ENCODE measurements at places on chromosomes 4 and X.

- no peak for DNase-seq
These were observed 204.9 kb downstream of the GBA3 start for GRCh38 chr4:22897520-22898108.

DNA sequence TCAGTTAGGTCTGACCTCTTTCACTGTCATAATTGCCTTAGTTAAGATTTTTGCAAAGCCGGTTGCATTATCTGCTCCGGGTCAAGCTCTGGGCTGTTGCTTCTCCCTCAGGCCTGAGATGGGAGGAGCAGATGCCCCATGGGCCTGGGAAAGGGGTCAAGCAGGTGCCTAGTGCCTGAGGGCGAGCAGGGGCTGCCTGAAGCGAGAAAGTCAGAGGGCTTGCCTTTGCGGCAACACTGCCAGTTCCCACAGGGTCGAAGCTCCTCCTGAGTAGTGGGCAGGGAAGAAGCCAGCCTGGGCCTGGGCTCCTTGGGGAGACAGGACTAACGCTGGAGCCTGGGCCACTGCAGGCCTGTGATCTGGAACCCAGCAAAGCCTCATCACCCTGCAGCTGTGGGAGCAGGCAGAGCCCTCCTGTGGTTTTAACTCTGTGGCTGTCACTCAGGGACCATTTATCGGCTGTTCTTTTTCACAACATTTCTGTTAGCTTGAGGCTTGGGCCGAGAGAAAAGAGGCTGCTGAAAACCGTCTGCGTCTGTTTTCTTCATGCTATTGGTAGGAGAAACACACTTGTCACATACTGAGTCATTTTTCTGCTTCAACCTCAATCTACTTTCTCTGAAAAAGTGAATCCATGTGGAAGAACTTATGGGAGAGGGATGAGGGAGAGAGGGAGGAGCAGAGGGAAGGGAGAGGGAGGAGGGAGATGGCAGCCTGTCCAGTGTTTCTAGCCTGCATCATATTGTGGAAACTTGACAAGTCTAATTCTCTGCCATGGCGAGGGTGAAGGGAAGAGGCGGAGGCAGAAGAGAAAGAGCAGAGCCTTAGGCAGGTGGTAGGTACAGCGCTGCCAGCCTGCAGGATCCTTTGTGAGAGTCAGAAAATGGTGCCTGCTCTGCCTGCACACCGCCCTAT, 68.4 kb downstream of the RHOH start:
- DNase-seq: no peak

DNA sequence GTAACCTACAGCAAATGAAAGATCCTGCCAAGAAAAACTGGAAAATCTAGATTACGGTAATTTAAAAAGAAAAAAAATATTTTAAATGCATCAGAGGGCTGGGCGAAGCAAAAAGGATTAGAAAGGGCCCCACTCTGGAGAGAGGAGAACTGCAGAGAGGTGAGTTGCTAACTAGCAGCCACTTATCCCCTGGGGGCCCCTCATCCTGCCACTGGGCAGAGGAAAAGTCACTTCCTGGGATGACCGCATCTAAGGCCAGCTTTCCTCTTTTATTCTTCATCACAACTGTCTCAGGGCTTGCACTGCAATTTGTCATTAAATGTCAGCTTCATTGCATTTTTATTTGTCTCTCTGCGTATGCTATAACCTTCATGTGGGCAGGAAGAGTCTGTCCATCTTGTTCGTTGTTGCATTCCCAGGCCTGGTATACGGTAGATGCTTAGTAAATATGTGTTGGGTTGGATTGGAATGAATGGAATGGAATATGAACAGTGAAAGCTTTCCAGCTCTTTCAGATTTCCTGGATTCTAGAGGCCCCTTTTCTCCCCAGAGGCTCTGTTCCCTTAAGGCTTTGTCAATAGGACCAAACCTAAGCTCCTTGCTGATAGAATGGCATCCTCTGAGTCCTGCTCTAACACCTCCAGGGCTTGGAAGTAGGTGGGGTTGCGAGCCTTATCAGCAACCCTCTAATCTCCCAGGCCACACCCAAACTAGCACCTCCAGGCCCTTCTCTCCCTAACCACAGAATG, 58.9 kb downstream of the TLR10 start:
- no peak for DNase-seq

- DNase-seq: no peak
These were observed 662 bp downstream of the SLAIN2 start for GRCh38 chr4:48341776-48342605.

DNA sequence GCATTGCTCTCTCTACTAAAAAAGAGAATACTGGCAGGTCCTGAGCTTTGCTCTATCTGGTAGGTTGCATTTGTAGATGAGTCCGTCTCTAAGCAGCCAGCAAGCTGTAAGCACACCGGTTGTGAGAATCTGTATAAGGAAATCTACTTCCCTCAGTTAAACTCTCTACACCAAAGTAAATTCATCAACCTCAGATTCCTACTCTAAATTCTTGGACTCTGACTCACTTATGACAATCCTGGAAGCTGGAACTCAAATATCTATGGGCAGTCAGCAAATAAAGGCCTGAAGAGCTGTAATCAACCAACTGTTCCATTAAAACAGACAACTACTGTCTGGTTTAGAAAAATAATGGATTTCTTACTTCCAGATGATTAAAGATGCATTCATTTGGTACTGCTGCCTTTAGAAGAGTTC, 37.9 kb downstream of the FAT1 start:
- DNase-seq: no peak

- DNase-seq: no peak
These were observed 363.6 kb upstream of the FAM241A start for GRCh38 chr4:111781611-111782010.

GRCh38 chr4:26171941-26172340, 148.9 kb upstream of the RBPJ start:
- no peak for DNase-seq

DNA sequence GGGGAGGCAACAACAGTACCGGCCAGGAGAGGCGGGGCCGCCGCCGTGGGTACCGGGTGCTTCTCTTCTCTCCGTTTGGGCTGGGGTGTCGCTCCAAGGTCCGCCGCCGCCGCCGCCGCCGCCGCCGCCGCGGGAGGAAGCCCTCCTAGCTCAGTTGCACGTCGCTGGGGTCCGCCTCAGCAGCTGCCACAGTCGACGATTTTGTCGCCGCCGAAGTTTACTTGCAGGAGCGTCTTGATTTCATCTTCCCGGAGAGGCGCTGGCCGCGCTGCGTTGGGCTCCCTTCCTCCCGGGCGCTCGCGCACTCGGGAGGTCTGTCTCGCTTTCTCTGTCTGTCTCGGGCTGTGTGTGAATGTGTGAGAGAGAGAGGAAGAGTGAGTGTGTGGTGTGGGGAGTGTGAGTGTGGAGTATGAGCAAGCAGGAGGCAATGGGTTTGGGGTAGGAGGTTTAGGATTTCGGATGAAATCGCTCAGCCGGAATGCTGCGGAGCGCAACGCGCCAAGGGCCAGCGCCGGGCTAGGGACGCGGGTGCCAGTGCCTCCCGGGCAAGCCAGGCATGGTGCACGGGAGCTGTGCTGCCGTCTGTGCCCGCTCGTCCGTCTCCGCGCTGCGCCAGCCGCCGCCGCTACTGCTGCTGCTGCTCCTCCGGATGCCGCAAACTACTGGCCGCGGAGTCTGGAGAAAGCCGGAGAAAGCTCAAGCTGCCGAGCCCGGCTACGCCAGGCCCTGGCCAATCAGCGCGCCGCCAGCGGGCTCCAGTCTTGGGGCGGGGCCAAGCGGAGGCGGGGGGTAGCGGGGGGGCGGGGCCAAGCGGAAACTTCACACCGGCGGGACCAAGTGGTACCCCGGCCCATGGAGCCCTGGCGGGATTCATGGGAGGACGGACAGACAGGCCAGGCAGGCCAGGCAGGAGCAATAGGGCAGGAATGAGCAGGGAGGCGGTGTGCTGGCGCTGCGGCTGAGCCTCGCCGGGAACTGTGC, at the start of gene PCDH19:
TSS of gene PCDH19 (minus strand) at position 664 of the 981 bp plus-strand sequence. CDS start 1,676 bp downstream, outside the sequence.
- no peak for DNase-seq

DNA sequence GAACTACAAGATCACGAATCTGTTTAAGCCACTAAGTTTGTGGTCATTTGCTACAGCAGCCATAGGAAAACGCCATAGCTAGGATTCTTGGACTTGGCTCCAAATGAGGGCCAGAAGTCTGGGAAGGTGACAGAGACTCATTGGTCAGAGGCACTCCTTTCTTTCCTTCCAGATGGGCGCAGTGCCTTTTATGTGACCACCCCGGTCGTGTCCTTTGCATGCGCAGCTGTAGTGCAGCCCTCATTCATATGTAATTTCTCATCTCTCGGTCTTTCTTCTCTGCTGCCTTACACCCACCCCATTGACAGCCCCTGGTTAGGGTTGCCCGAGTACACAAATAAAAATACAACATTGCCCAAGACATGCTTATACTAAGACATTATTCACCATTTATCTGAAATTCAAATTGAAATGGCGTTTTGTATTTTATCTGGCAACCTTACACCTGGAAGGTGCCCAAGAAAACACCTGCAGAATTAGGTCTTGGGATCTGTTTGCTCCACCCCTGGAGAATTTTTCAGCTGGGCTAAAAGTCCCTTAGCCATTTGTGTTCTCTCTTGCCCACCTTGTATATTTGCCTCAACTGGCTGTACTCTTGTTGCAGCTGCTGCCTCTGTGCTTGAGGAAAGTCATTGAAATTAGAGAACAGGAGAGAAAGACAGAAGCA, 21.9 kb downstream of the CCKAR start:
- no peak for DNase-seq

- no peak for DNase-seq
These were observed 104.9 kb upstream of the ATP8A1 start for GRCh38 chr4:42761804-42762203.

- peak; percentile 16 for DNase-seq
These were observed 1.5 kb downstream of the IRF2 start for GRCh38 chr4:184472614-184473498.

- no peak for DNase-seq
These were observed 63.8 kb downstream of the PTPN13 start for GRCh38 chr4:86657910-86658309.

- no peak for DNase-seq
These were observed 23.4 kb upstream of the ACSL1 start for GRCh38 chr4:184849185-184849584.

DNA sequence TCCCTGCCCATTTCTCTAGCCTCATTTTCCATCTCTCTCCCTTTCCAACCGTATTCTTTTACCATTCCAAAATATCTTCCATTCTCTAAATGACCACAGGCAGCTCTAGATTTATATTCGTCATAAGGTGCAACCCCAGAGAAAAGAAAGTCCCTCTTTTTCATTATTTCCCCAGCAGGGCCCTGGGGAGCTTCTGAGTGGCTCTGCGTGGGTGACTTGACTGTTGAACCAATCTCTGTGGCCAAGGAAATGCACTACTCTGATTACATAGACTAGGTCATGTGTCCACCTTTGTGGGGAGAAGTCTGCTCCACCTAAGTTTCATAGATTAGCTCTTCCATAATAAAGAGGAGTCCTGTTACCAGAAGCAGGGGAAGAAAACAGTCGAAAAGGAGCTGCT, 51.4 kb downstream of the ATOH1 start:
- DNase-seq: no peak

GRCh38 chr4:20353646-20354045, 101.9 kb downstream of the SLIT2 start:
- no peak for DNase-seq

- DNase-seq: no peak
These were observed 80.7 kb downstream of the SYNPO2 start for GRCh38 chr4:118969359-118969758.

GRCh38 chrX:39377773-39378172, 576.5 kb downstream of the MID1IP1 start:
- DNase-seq: no peak

GRCh38 chr4:88803600-88804096, 106.0 kb upstream of the NAP1L5 start:
- no peak for DNase-seq

GRCh38 chr4:41158274-41158673, 56.1 kb downstream of the APBB2 start:
- no peak for DNase-seq

DNA sequence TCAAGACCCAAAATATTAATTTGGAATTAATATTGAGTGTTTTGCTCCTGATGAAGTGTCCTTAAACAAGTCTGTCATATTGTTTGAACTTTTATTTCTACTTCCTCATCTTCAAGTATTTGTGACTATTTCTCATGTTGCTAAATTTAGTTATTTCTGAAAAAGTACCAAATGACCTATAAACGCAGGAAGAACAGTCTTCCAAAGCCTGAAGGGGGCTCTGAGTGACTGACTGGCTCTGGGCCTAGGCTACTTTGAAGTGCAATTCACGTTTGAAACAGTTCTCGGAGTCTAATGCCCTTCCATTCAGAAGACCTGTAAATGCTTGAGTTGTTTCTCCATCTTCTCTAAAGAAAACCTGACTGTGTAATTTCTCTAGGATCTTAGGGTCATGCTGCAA, 26.5 kb downstream of the GALNT7 start:
- no peak for DNase-seq

DNA sequence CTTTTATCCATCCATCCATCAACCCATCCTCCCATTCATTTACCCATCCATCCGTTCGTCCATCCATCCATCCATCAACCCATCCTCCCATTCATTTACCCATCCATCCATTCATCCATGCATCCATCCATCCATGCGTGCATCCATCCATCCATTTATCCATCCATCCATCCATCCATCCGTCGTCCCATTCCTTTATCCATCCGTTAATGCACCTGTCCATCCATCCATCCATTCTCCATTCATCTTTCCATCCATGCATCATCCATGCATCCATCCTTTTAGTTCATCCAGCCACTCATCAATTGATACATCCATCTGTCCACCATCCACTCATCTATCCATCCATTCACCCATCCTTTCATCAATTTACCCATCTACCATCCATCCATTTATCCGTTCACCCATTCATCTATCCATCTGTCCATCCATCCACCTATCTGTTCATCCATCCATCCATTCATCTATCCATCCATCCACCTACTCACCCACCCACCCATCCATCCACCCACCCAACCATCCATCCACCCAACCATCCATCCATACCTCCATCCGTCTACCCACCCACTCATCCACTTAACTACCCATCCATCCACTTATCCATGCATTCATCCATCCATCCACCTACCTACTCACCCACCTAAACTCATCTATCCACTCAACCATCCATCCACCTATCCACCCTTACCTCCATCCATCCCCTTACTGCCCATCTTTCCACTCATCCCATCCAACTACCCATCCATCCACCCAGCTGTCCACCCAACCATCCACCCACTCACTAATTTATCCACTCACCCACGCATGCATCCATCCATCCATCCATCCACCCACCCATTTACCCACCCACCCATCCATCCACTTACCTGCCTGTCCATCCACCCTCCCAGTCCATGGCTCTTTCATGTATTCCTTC, 9.6 kb downstream of the CD99 start:
- no peak for DNase-seq

DNA sequence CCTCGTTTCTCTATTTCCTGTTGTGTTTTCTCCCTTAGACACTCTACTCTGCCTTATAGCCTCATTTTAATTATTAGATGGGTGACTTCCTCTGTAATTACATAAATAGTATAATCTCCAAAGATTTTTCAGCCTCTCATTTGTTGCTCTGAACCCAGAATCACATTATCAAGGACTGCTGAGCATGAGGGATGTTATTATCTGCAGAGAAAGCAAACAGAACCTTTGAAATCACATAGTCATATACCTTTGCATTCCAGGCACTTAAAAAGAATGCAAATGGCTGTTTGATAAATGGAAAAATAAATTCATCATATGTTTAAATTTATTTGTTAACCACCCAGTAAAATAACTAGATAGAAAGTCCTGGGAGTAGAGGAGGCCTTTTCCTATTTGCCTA, 305.1 kb upstream of the PPP1R2C start:
- DNase-seq: no peak

GRCh38 chrX:22652596-22652995, 347.2 kb upstream of the DDX53 start:
- DNase-seq: no peak

Measured in stimulated activated CD4-positive, alpha-beta T cell treated with anti-CD3 and anti-CD28 coated beads, Interleukin-1b, Interleukin-23, amount 100 ng/mL, for 1 hour (primary cell).